ENCODE measurements at places on chromosomes 6 and 20.

GRCh38 chr20:32155017-32155981, 45.8 kb downstream of the TM9SF4 start:
- DNase-seq = peak; percentile 80

- no peak for DNase-seq
Measured at GRCh38 chr6:13080462-13081188, 247.7 kb downstream of the TBC1D7 start.

- no peak for DNase-seq
Measured at GRCh38 chr6:142913036-142913510, 31.9 kb downstream of the HIVEP2 start.

- DNase-seq = no peak
Measured at GRCh38 chr6:149203509-149203908, 114.0 kb upstream of the TAB2 start.

DNA sequence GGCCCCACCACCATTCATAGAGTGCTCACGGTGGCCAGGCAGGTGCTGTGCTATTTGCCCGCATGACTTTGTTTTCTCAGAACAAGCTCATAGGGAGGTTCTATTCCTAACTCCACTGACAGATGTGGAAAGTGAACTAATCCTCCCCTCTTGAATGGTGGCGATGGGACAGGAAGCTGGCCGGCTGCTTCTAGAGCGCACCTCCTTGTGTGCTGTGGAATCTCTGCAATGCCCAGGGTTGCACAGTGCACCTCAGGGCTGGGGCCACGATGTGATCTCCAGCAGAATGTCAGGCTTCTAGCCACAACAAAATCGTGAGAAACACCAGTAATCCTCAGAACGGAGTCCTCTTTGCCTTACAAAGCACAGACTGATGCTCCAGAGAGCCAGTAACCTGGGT, 53.8 kb upstream of the SLC22A23 start:
- peak; percentile 71 for DNase-seq

- no peak for DNase-seq
Measured at GRCh38 chr20:8424010-8424409, 291.9 kb downstream of the PLCB1 start.

DNA sequence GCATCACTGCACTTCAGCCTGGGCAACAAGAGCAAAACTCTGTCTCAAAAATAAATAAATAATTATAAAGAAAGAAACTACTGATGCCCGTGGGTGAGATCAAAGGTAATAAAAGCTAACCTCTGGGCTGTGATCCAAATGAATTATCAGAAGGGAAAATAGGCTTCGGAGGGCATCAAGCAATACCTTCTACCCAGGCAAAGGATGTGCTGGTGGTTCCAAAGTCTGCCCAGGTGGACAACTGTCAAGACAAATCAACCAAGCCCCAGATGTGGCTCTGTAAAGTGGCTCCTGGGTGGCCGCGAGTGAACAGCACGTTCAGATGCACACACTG, 95.6 kb downstream of the SCML4 start:
- no peak for DNase-seq

DNA sequence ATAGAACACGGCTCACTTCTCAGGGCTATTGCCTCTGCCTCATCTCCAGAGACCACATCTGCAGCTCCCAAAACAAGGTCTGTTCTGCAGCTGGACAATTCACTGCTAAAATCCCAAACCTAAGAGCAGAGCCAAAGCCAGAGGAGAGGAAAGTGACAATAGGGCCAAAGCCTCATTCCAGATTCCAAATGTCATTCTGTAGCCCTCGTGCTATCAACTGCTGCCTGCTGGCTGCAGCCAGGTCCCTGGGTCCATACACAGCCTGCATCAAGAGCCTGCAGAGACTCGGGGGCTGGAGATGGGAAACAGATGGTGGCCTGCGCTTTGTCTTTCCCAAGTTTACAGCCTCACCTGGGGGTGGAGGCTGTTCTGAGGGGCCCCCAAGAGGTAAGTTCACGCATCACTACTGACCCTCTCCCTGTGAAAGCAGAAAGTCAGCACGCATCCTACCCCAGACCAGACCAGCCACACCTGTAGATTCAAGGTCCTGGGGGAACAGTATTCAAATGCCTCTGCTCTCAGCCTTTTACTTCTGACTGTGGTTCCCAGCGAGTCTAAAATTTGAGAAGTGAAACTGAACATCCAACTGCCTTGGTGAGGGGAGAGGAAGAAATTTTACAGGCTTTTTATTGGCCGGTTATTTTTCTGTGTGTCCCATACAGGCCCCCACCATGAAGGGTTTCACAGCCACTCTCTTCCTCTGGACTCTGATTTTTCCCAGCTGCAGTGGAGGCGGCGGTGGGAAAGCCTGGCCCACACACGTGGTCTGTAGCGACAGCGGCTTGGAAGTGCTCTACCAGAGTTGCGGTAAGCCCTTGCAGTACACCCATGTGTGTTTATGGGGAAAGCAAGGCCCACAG, at the start of gene LY86:
TSS of gene LY86 (plus strand) at position 657 of the 860 bp plus-strand sequence. CDS start at position 672, 15 bp downstream.
- DNase-seq = no peak

DNA sequence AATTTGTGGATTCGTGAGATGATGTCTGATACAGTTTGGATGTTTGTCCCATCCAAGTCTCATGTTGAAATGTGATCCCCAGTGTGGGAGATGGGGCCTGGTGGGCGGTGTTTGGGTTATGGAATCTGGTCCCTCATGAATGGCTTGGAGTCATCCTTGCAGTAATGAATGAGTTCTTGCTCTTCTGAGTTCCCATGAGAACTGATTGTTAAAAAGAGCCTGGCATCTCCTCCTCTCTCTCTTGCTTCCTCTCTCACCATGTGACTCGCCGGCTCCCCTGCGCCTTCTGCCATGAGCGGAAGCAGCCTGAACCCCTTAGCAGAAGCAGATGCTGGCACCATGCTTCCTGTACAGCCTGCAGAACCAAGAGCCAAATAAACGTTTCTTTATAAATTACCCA, 30.5 kb upstream of the RPP40 start:
- no peak for DNase-seq

DNA sequence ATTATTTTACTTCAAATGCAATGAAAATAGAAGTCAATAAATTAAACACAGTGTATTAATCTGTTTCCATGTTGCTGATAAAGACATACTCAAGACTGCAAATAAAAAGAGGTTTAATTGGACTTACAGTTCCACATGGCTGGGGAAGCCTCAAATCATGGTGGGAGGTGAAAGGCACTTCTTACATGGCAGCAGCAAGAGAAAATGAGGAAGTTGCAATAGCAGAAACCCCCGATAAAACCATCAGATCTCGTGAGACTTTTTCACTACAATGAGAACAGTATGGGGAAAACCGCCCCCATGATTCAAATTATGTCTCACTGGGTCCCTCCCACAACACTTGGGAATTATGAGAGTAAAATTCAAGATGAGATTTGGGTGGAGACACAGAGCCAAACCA, 82.2 kb downstream of the GPR63 start:
- DNase-seq = no peak

GRCh38 chr6:7267466-7268091, 45.4 kb downstream of the SSR1 start:
- peak; percentile 84 for DNase-seq

DNA sequence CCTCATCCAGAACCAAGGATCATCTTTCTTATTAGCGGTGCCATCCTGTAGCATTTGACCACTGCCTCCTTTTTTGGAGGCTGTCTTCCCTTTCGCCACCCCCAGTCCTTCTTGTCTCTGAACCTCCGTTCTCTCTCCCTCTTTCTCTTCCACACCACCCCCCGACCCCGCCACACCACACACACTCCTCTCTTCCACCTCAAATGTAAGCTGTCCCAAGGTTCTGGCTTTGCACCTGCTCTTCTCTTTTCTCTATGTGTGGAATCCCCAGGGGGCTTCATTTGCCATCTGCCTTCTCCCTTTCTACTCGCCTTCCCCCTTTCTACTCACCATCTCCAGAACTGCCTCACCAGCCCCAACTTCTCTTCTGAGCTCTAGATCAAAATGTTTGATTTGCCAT, 111.3 kb upstream of the CDYL start:
- DNase-seq = no peak

GRCh38 chr20:41443691-41444090, 77.1 kb upstream of the EMILIN3 start:
- DNase-seq = no peak

- no peak for DNase-seq
Measured at GRCh38 chr20:63084563-63084927, 77.8 kb upstream of the BHLHE23 start.

- DNase-seq = no peak
Measured at GRCh38 chr6:125310994-125311649, 9.4 kb upstream of the HDDC2 start.

GRCh38 chr6:5394280-5394679, 133.0 kb downstream of the FARS2 start:
- DNase-seq = no peak

DNA sequence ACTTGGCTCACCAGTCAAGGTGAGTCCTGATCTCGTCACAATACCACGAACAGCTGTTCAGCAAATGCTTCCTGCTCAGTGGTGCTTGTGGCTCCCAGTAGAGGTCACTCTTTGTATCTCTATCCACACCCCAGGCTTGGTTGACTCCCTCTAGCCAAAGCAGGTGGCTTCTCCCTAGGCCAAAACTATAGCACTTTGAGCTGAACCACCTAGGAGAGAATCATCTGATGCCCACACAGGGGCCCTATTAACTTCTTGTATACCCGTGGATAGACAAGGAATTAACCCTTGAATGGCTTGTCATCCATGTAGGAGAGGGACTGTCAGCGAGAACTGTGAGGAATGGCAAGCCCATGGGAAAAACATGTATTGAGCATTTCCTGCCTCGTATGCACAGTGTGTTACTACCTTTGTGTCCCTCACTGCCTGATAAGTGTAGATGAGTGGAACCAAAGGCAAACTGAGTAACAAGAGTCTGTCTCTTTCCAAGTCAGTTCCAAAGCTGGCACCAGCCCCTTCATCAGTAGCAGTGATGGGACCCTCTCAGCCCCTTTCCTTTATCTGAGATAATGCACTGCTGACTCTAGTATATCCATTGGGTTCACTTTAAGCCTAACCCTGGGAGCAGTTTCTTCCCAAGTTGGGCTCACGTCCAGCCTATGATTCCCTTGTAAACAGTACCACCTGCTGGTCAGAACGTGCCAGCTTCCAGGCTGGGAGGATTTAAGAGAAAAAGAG, 42.5 kb downstream of the EIF2S2 start:
- DNase-seq = peak; percentile 85

DNA sequence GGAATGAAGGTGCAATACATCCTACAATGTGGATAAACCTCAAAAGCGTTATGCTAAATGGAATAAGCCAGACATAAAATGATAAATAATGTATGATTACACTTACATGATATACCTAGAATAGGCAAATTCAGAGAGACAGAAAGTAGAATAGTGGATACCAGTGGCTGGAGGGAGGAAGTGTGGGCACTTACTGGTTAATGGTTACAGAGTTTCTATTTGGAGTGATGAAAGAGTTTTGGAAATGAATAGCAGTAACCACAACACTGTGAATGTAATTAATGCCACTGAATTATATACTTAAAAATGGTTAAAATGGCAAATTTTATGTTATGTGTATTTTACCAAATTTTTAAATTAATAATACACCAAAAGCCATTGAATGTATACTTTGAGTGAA, 71.4 kb upstream of the CST7 start:
- DNase-seq = no peak

DNA sequence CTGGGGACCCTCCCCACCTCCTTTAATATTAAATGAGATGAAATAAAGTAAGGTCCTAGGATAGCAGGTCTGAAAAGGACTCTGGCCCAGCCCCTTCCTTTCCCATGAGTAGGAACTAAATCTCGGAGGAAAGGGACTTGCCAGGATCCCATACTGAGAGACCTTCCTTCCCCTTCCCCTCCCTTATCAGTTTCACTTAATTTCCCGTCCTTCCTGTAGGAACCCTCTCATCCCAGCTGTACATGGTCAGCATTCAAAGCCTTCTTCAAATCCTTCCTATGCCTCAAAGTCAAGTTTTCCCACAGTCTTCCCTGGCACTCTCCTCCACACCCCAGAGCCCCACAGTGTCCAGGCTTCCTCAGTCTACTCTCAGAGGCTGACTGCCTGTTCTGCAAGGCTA, 71.3 kb upstream of the MYL9 start:
- no peak for DNase-seq

DNA sequence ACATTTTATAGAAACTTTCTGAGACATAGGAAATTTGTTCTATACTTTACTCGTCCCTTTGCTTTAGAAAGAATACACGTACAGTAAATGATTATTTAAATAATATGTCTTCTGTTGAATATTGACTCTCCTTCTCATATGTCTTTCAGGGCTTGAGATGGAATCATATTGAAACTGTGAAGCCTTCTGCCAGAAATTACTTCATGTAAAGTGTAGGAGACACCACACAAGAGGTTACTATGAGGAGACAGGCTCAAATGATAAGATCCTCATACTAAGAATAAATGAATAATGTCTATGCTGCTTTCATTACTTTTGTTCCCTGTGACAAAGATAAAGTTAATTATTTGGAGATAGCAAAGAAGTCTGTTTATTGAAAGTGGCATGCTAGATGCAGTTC, 1240.3 kb upstream of the MAP3K7 start:
- DNase-seq = no peak

GRCh38 chr6:4176907-4177306, 41.5 kb upstream of the ECI2 start:
- no peak for DNase-seq

GRCh38 chr6:41075651-41076626, 3.2 kb downstream of the NFYA start:
- DNase-seq = no peak

DNA sequence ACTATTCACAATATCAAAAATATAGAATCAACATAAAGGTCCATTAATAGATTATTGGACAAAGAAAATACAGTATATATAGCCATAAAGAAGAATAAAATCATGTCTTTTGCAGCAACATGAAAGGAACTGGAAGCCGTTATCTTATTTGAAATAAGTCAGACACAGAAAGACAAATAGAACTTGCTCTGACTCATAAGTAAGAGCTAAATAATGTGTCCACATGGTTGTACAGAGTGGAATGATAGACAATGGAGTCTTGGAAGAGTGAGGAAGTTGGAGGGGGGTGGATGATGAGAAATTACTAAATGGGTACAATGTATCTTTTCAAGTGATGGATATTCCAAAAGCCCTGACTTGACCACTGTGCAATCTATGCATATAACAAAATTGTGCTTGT, 613.5 kb downstream of the PHF3 start:
- DNase-seq = no peak

GRCh38 chr20:23436681-23437080, 2.8 kb upstream of the CSTL1 start:
- DNase-seq = no peak

GRCh38 chr6:148069256-148069655, 273.4 kb upstream of the SASH1 start:
- DNase-seq = no peak

All from islet precursor cell (in vitro differentiated cells).